Left cardiac atrium (tissue), 4 donors: ENCODE measurements at places on chromosomes 11 and 22. TPM values are rescaled to one million over a fixed set of nuclear protein-coding genes. Genes with fewer than 3 reads are reported as not detected.

Gene ZDHHC8
- total RNA-seq: 48.9 TPM

Gene LARGE2
- total RNA-seq: 0.50 TPM

Gene TALDO1
- total RNA-seq: 121 TPM

Gene RASGRP2
- total RNA-seq: 25.3 TPM

Gene APOA4
- not detected for total RNA-seq

Gene FXYD6
- total RNA-seq: 37.6 TPM

Gene PNPLA3
- 5.2 TPM for total RNA-seq

Gene MIOX
- total RNA-seq: not detected

Gene APOBEC3A
- 1.6 TPM for total RNA-seq

- no peak for DNase-seq
Observed at GRCh38 chr11:74121804-74122203, 49.0 kb downstream of the C2CD3 start.

- DNase-seq: no peak
Observed at GRCh38 chr11:43922295-43922648, 20.2 kb upstream of the C11orf96 start.

DNA sequence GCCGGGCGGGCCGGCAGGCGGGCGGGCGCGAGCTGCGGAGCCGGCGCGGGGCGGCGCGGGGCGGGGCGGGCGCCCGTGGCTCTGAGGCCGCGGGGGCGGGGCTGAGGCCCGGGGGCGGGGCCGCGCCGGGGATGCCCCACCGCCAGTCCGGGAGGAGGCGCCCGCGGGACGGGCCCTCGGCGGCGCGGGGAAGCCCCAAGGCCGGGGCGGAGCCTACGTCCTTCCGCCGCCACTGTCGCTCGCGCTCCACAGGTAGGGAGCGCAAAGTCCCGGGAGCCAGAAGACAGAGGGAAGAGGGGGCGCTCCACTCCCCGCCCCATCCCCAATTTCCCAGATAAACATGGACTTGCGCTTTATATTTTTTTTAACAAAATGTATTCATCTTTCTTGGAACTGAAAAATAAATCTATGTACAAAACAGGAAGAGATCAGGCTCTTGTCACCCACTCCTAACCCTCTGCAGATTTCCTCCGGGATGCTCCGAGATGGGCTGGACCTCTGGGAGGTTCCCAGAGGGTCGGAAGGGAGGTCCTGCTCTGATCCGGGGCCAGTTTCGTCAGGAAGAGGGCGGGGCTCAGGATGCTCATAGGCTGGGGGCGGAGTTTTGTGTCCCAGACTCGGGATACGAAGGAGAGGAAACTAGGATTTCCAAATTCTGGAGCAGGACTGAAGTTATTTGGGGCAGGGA, at the start of gene MAP4K2:
Gene MAP4K2, minus strand, starts transcription at position 57 of the 688 bp plus-strand sequence. CDS start 65 bp downstream, outside the sequence.
- DNase-seq: peak; percentile 93

DNA sequence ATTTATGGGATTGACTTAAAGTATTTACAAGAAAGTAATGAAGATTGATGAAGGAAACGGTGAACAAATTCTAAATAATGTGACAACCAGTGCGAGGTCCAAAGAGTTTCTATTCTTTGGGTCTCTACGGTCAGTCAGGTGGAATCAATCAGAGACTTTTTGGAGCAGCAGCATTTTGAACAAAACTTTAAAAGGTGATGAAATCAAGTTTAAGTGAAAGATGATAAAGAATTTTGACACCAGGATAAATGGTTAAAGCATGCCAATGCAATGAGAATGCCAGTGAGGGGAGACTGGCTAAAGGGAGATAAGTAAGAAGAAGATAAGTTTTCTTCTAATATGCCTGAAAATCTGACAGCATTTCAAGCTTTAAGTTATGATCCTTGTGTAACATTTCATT, 67.9 kb downstream of the DCUN1D5 start:
- DNase-seq: no peak

DNA sequence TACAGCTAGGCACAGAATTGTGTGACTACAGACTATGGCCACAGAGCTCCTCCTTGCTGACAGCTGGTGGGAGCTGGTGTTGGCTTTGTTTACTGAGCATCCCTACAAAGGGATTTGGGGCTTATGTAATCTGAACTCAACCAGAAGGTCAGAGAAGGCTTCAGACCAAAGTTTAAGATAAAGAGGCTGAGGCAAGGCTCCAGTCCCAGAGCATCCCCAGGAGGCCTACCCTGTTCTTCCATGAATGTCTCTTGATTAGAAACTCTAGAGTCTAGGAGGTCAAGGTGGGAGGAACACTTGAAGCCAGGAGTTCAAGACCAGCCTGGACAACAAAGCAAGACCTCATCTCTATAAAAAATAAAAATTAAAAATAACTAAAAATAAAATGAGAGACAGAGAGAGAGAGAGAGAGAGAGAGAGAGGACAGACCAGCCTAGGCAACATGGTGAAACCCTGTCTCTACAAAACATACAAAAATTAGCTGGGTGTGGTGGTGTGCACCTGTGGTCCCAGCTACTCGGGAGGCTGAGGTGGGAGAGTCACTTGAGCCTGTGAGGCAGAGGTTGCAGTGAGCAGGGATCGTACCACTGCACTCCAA, 125.5 kb upstream of the SERPIND1 start:
- DNase-seq: no peak

GRCh38 chr11:114082415-114082748, 22.9 kb downstream of the ZBTB16 start:
- no peak for DNase-seq

GRCh38 chr22:19174106-19175025, 4.2 kb downstream of the SLC25A1 start:
- DNase-seq: peak; percentile 61

DNA sequence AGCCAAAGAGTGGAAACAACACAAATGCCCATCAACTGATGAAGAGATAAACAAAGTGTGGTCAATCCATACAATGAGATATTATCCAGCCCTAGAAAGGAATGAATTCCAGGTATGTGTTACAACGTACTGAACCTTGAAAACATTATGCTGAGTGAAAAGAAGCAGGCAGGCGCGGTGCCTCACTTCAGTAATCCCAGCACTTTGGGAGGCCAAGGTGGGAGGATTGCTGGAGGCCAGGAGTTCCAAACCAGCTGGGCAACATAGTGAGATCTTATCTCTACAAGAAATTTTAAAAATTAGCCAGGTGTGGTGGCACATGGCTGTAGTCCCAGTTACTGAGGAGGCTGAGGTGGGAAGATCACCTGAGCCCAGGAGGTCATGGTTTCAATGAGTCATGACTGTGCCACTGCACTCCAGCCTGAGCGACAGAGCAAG, 24.6 kb upstream of the TESMIN start:
- DNase-seq: no peak

DNA sequence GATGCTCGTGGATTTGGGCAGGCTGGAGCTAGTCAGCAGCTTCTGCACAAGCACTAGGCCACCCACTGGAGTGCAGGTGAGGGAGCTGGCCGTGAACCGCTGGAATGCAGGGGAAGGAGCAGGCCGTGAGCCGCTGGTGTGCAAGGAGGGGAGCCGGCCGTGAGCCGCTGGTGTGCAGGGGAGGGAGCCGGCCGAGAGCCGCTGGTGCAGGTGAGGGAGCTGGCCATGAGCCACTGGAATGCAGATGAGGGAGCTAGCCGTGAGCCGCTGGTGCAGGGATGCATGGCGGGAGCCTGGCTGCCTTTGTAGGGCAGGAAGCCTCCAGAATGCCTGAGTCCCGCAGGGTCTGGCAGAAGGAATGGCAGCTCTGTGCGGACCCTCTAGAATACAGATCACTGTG, 4220.0 kb upstream of the OR11H1 start:
- DNase-seq: no peak

DNA sequence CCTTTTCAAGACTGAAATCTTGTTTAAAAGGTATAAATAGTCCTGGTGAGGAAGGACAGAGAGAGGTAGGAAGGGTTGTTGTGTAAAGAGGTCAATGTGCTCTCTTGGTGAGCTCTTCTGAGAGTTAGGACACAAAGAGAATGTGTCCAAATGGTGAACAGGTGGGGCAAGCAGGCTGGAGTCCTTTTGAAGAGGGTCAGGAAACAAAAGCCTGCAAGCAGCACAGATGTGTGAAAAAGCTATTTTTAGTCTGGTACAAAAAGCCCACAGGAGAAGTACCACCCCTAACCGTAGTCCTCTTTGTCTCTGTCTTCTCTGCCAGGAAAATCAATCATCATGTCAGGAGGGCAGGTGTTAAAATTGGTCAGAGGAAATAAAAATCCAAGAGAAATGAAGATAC, 54.4 kb upstream of the SYN3 start:
- no peak for DNase-seq
